ENCODE measurements at places on chromosomes 3 and 15.
A peak's percentile ranks its signal among the peaks of the same experiment; 100 is the strongest.

GRCh38 chr3:4083225-4084015, 219.7 kb upstream of the SETMAR start:
- no peak overlapping the region for H3K27ac ChIP-seq
- H3K4me1 ChIP-seq = no peaks in the 10 kb centered on the region
- H3K36me3 ChIP-seq = no peaks in the 10 kb centered on the region
- H3K27me3 ChIP-seq = no peaks in the 10 kb centered on the region
- H3K4me3 ChIP-seq = no peak overlapping the region

DNA sequence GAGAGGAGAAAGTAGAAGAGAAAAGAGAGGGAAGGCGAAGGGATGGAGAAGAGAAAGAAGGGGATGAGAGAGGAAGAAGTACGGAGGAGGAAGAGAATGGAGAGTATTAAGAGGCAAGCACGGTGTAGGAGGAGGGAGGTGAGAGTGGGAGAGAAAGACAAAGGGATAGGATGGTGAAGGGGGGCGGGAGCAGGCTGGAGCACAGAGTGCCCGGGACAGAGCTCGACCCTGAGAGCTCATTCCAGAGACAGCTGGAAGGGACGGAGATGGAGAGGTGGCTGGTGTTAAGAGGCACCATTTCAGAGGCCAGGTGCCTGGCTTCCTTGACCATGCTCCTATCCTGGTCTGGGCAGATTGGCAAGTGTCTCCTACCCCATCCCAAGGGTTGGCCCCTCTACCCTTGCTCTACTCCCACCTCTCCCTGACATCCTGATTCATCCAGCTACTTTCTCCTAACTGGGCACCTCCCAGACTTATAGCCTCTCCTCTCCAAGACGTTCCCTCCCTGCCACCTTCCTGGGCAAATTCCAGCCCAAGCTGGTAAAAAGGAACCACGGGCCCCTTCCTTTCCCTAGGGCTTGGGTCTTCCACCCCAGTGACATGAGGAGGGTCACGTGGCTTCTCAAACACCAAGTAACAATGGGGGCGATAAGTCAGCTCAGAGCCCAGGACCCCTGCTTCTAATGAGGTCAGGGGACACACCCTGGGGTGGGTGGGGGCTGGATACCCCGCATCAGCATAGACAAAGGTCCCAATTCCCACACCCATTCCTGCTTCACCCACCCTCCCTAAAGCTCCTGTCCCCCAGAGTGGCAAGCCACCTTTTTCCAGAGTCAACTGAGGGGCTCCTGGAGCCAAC, 1.1 kb downstream of the CLCN2 start:
- H3K27ac ChIP-seq = no peak overlapping the region
- peaks cover 37% of the 10 kb centered on the region for H3K4me1 ChIP-seq
- H3K4me3 ChIP-seq = peak overlapping the region; percentile 83
- peaks cover 34% of the 10 kb centered on the region for H3K36me3 ChIP-seq
- no peak for DNase-seq

DNA sequence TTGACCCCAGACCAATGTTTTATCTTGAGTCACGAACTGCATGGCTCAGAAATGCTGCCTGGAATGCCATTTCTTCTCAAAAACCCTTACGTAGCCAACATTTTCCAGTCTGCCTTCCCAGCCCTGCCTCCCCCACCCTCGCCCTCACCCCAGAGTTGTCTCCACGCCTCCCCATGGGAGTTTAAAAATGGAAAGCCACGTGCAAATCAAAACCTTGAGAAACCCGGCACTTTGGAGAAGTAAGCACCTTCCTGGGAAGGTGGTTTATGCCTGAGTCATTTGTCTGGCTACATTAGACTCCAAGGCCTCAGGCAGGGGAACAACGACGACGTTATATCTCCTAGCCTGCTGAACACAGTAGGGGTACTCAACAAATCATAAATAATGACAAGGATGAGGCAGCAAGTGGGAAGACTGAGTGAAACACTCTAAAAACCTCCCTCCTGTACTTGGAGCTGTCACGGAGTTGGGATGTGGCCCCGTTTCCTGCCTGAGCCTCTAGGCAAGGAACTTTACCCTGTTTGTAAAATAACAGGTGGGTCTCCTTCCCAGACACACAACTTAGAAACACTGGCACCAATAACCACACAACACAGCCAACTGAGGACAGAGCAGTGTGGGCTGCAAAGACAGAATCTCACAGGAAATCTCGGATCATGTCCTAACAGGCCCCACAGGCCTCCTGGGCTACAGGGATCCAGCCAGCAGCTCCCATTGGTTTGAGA, 179.1 kb downstream of the NTRK3 start:
- no peaks in the 10 kb centered on the region for H3K27me3 ChIP-seq
- no peak overlapping the region for H3K27ac ChIP-seq
- H3K4me1 ChIP-seq = no peaks in the 10 kb centered on the region

GRCh38 chr3:87801409-87801808, 257.4 kb downstream of the CGGBP1 start:
- peaks cover 3% of the 10 kb centered on the region for H3K27me3 ChIP-seq
- no peaks in the 10 kb centered on the region for H3K4me1 ChIP-seq
- no peak overlapping the region for H3K4me3 ChIP-seq
- H3K36me3 ChIP-seq = no peaks in the 10 kb centered on the region
- H3K27ac ChIP-seq = no peak overlapping the region

GRCh38 chr15:73927476-73928240, 1.4 kb downstream of the LOXL1 start:
- peak; percentile 82 for DNase-seq
- H3K27ac ChIP-seq = peak overlapping the region; percentile 93
- H3K4me1 ChIP-seq = peaks cover 72% of the 10 kb centered on the region
- H3K36me3 ChIP-seq = no peaks in the 10 kb centered on the region
- peak overlapping the region; percentile 66 for H3K4me3 ChIP-seq
- H3K27me3 ChIP-seq = no peaks in the 10 kb centered on the region

GRCh38 chr15:69576035-69576526, 123.5 kb downstream of the RPLP1 start:
- H3K27ac ChIP-seq = peak overlapping the region; percentile 48
- H3K4me3 ChIP-seq = no peak overlapping the region
- H3K4me1 ChIP-seq = peaks cover 40% of the 10 kb centered on the region
- H3K36me3 ChIP-seq = no peaks in the 10 kb centered on the region

GRCh38 chr3:167829071-167829470, 93.5 kb downstream of the SERPINI1 start:
- no peak overlapping the region for H3K27ac ChIP-seq
- no peak for DNase-seq
- no peaks in the 10 kb centered on the region for H3K4me1 ChIP-seq
- no peaks in the 10 kb centered on the region for H3K36me3 ChIP-seq

- no peak overlapping the region for H3K27ac ChIP-seq
- H3K4me3 ChIP-seq = no peak overlapping the region
- DNase-seq = no peak
- no peaks in the 10 kb centered on the region for H3K27me3 ChIP-seq
- H3K36me3 ChIP-seq = peaks cover 99% of the 10 kb centered on the region
These were observed 83.4 kb downstream of the AQR start for GRCh38 chr15:34886134-34886533.

DNA sequence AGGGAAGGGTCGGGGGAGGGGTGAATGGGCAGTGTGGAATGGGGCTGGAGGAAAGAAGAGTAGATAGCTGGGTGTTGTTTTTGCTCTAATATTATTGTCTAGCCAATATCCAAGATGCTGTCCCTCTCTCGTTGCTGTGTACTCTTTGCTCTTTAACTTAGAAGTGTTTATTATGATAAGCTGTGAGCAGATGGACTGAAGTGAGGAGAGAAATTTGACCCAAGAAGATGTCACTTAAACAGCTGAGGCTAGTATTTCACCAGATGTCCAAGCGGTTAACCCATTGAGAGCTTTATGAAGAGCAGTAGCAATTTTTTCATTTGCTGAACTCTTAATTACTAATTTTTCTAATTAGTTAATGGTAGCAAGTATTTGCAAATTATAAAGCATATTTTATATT, 212.2 kb upstream of the TP63 start:
- no peak overlapping the region for H3K4me3 ChIP-seq
- H3K4me1 ChIP-seq = no peaks in the 10 kb centered on the region
- DNase-seq = no peak

GRCh38 chr15:50189633-50190032, 7.6 kb downstream of the SLC27A2 start:
- no peak overlapping the region for H3K4me3 ChIP-seq
- no peaks in the 10 kb centered on the region for H3K36me3 ChIP-seq
- no peaks in the 10 kb centered on the region for H3K4me1 ChIP-seq
- H3K27ac ChIP-seq = no peak overlapping the region
- H3K27me3 ChIP-seq = no peaks in the 10 kb centered on the region
- no peak for DNase-seq
